ENCODE measurements at places on chromosomes 7 and 10.

DNA sequence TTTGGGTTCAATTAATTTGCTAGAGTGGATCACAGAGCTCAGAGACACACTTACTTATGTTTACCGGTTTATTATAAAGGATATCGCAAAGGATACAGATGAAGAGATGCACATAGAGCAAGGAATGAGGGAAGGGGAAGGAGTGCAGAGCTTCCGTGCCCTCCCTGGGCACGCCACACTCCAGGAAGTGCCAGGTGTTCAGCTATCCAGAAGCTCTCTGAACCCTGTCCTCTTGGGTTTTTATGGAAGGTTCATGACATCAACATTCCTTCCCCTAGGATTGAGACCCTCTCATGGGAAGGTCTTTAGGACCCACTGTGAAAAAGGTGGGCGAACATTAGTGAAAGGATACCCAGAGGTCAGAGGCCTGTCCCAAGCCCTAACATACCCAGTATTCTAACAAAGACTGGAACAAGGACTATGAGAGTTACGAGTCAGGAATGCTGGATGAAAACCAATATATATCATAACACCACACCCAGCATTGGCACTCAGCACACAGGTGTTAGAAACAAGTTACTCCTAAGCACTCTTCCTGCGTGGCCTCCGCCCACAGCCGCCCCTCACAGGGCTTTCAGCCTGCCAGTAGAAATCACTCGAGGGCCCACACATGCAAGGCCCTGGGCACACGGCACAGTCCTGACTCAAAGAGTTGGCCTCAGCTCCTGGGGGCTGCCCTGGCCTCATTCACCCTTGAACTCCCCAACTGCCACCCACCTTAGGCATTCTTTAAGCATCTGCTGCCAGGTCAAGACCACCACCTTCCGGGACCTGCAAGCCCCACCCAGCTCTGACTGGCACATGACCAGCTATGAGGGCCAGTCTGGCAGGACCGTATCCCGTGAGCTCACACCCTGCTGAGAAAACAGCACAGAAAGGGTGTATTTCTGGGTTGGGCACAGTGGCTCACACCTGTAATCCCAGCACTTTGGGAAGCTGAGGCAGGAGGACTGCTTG lies 5.6 kb upstream of the AIFM2 start:
- DNase-seq = no peak

DNA sequence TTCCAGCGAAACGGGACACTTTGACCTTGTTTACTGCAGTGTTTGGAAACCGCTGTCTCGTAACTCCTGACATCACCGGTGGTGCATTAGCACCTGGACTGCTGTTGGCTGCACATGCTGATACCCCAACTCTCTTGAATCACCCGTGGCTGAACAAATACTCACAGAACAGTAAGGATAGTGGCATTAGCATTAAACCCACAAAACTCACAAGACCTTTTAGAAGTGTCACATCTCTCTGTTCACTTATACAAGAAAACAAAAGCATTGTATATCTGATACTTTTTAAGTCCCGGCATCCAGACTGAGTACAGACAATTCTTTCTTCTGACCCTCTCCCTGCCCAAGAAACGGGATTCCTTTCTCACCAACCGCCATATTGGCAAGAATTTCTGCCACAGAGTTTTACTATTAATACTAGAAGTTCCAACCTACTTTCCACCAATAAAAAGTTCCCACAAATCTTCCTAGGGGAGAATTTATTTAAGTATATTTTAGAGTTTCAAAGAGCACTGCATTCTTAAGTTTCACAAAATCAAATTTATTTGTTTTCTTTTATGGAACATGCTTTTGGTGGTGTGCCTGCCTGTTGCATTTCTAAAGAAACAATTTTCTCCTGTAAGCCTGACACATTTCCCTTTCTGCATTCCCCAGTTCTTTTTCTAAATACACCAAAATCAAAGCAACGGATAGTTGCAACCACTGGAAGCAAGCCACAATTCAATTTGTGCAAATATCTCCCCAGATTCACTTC lies 208.4 kb upstream of the KLF14 start:
- DNase-seq = no peak

DNA sequence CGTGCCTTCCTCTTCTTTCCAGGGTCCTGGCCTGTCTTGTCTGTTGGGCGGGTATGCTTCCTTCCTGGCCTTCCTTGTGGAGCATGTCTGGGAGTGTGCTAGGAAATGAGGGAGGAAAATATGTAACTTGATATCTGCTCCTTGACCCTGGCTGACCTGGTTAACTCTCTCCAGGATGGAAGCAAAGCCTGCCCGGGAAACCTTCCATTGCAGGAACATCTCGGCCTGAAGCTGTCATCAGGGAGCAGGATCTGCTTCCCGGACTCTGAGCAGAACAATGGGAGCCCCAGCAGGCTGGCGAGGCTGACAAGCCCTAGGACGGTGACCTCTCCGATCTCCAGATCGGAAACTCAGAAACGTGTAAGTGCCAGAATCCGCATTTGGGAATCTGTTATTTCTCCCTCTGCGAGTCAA lies 340.3 kb downstream of the FRMD4A start:
- no peak for DNase-seq

DNA sequence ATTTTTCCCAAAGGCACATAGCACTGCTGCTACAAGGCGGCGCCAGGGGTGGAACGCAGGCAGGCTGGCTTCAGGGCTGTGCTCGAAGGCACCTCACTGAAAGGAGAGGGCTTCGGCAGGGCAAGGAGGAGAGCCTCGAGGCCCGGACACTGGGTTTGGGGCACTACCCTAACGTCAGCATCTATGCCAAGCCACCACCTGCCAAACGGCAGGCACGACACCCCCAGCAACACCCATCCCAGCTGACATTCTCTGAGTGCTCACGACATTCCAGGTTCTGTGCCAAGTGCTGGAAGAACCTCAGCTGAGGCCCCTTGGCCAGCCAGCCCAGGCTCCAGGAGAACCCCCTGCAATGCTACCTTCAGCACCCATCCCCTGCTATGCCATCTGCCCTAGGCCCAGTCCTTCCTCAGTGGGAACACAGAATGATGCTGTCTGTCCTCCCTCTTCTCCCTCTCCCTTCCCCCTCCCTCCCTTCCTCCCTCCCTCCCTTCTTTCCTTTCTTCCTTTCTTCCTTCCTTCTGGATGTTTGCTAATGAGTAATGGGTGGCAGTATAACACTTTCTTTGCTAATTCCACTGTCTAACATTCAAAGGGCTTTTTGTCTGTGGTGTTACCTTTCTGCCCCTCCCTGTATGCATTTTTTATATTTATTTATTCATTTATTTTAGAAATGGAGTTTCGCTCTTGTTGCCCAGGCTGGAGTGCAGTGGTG lies 24.3 kb downstream of the ZCCHC24 start:
- DNase-seq = no peak

- DNase-seq = peak; percentile 74
Measured at GRCh38 chr10:93190372-93190771, 116.7 kb downstream of the CYP26A1 start.

- DNase-seq = no peak
Measured at GRCh38 chr10:124087672-124088634, 5.4 kb downstream of the CHST15 start.

DNA sequence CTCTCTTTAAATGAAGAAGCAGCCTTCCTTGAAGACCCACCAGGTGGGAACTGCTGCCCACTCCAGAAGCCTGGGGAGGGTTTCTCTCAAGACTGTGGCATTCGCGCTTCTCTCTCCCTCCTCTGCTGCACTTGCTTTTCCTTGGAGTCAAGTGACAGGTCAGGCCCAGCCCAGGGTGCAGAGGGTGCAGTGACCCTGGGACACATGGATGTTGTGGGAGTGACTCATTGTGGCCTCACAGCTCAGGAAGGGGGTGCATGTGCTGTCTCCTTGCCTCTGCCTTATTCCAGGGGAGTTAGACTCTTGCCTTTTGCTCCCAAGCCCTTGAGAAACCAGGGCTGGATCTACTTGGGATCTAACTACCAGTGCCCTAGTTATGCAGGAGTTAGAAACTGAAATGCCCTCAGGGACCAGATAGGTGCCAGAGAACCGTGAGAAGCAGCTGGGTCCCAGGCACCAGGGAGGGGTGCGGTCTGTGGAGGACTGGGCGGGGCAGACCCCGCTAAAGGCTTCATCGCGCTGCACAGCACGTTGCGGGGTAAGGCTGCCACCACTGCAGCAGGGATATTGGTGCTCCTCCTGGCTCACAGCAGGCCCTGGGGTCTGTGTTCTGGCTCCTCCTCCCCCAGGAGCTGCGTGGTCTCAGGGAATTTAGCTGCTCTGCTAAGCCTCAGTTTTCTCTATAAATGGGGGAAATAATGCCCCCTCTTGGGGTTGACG lies 11.4 kb downstream of the FAM241B start:
- DNase-seq = no peak

GRCh38 chr10:16182688-16183087 lies 254.1 kb upstream of the PTER start:
- DNase-seq = no peak

DNA sequence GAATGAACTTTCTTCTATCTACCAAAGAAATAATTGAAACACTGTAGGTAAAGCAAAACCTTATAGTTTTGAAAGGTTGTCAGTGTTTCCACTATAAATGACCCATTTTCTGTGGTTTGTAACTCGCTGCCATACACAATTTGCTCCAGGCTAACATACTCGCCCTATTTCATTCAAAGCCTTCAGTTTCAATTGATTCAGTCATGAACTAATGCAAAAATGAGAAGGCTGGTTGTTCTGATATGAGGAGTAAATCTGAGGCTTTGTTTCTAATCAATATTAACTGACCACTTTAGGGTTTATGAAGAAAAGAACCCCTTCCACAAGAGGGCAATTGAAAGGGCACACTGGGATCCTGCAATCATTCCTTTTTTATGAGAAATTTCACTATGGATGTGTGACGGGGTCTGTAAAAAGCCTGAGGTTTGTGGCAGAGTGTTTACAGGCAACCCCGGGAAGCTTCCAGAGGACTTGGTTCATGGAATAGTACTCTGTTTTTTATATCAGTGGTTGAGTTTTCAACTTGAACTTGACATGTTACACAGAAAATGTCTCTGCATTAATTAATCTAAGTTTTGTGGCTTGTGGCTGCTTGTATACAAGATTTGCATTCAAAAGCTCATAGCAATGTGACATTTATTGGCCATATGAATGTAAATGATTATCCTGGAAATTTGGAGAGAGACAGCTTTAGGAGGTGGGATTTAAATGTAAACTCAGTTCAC lies 133.2 kb downstream of the NRP1 start:
- DNase-seq = no peak

DNA sequence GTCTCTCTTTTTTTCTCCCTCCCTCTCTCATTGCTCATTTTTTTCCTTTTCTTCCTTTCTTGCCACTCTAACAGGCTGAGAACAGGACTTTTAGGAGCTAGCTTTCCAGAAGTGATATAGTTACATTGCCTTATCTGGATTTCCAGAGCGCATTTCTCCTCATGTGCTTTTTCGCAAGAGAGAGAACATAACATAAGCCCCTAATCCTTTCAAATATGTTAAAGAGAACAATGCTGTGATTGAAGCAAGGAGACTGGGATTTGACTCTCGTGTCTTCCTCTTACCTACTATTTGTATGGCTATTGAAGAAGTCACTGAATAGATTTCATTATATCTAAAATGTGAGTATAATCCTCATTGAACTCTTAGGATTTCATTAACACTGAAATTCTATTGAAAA lies 101.2 kb upstream of the PRPS1L1 start:
- no peak for DNase-seq

GRCh38 chr10:46019569-46020343 lies 10.7 kb downstream of the NCOA4 start:
- DNase-seq = no peak

- DNase-seq = no peak
Measured at GRCh38 chr10:131698986-131699385, 201.8 kb upstream of the PPP2R2D start.

GRCh38 chr7:80719261-80719660 lies 80.8 kb downstream of the CD36 start:
- no peak for DNase-seq

- DNase-seq = no peak
Measured at GRCh38 chr7:101605611-101606497, 23.2 kb downstream of the MYL10 start.

DNA sequence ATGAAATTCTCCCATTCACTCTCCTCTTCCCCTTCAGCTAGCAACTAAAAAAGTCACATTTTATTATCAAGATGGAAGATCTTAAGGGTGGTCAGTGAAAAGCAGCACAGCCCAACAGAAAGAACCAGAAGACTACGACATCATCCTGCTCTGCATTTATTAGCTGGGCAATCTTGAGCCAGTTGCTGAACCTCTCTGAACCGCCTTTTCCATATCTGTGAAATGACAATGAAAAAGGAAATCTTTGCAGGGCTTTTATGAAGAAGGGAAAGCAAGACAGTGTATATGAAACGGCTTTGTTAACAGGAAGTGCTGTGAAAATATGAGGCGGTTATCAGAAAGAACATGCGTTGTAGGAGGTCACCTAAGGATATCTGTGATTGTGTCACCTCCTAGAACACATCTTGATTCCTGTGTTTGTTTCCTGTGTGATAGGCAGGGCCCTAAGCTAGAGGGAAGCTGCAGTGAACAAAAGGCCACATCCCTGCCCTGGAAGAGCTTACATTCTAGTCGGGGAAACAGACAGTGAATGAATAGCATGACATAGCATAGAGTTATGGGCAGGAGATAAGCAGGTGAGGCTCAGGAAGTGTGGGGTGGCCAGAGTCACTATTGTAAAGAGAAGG lies 36.0 kb upstream of the KCNMA1 start:
- DNase-seq = peak; percentile 13

DNA sequence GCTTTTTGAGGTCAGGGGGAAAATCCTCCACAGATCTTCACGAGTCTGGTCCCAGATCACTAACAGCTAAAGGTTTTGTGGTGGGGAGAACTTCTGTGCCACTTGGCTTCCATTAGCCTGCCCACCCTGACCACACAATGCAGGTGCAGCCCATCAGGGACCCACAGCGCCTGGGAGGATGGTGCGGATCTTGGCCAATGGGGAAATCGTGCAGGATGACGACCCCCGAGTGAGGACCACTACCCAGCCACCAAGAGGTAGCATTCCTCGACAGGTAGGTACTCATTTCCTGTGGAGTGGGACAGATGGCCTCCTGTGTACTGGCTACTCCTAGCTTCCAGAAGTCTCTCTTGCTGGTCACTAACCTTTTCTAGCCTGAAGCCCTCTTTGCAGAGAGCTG lies 1.5 kb downstream of the FAM241B start:
- DNase-seq = no peak

GRCh38 chr10:109676703-109677102 lies 246.6 kb downstream of the XPNPEP1 start:
- no peak for DNase-seq

DNA sequence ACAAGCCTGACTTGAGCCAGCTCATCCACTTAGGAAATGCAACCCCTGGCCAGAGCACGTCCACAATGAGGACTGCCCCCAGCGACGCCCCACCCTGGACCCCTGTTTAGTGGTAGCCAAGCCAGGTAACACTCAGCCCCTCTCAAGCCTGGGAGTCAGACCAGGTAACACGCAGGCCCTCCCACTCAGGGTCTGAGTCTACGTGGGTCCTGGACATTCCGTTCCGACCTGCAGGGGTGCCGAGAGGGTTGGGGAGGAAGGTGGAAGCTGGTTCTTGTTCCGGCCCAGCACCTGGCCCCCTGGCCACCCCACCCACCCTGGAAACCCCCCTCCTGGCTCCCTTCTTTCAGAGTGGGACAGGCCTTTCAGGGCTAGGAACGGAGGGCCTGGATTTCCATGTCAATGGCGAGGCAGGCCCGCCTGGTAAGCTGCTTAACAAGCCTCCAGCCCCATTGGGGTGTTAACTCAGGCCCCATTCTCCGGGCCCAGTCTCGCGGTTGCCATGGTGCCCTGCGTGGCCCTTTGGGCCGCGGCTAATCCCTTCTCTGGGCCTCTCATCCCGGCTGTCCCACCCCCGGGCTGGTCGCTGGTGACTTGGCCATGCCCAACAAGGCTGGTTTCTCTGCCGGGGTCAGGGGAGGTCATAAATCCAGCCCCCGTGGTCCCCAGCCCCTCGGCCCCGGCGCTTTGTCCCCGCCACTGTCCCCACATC lies 19.7 kb upstream of the LFNG start:
- DNase-seq = no peak
